ENCODE measurements at places on chromosomes 16 and 17.

- DNase-seq: no peak
These were observed 13.6 kb upstream of the PYY start for GRCh38 chr17:43967251-43967875.

DNA sequence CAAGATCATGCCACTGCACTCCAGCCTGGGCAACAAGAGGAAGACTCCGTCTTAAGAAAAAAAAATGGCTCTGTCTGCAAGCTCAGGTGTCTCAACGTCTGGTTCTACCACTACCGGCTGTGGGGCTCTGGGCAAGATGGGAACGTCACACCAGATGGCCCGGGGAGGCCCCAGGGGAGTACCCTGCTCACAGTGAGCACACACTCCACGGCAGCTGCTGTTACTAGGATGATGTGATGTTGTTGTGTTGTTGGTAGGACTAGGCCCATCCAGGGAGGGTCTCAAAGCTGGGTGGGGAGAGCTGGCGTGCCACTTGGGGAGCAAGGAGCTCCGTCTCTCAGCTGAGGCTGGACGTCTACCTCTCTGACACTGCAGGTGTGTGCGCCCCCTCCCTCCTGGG is 9.4 kb upstream of the NPTX1 start:
- no peak for DNase-seq

DNA sequence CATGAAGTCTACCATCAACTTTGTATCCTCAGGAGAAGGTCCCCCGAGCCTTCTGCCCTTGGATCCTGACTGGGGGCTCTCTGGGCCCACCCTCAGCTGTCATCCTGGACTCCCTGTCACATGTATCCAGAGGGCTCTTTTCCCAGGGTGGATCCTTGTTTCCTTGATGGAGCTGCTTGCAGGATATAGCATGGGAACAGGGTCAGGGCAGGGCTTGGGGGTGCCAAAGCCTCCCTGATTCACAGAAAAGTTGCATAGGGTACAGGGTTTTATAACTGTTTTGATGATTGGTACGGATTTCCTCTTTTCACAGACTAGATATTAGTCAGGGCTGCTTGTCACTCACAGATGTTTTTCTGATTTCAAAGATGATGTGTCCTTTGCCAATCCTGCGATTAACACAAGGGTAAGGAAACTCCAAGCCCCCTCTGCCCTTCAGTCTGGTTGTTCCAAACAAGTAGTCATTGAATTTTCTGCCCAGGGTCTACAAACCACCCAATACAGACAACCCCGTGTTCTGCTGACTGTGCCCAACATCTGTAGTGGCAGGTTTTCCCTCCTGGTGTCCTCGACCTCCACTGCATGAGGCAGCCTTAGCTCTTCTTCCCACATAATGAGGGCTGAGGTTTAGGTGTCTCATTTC is 20.6 kb upstream of the SLC35G3 start:
- no peak for DNase-seq

DNA sequence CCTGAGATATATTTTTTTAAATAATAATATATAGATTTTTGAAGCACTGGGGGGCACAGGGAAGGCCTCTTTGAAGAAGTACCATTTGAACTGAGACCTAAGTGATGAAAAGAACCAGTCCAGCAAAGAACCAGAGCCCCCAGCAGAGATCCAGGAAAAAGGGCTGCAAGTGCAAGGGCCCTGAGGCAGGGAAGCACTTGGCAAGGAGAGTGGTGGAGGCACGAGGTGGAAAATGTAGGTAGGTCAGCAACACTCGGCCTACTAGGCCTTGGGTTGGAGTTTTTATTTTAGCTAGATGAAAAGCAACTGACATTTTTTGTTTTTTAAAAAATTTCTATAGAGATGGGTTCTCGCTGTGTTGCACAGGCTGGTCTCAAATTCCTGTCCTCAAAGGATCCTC is 1.6 kb upstream of the CD19 start:
- no peak for DNase-seq

GRCh38 chr17:27956601-27957445 is 63.7 kb upstream of the LYRM9 start:
- no peak for DNase-seq

- DNase-seq: peak; percentile 22
These were observed 676 bp downstream of the CPD start for GRCh38 chr17:30379303-30379902.

DNA sequence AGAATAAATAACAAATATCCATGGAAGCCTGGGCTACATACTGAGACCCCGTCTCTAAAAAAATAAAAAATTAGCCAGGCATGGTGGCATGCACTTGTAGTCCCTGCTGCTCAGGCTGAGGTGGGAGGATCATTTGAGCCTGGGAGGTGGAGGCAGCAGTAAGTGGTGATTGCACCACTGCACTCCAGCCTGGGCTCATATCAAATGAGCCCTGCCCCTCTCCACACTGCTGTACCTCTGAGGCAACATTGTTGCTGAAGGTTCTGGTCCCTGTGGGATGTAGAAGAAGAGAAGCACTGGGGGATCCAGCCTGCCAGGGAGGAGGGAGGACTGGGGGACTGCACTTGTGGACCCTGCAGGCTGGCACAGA is 11.4 kb upstream of the ARHGAP23 start:
- DNase-seq: no peak

- DNase-seq: no peak
These were observed 154.3 kb downstream of the KATNIP start for GRCh38 chr16:27704252-27704651.

- peak; percentile 11 for DNase-seq
These were observed 180.7 kb upstream of the ZFHX3 start for GRCh38 chr16:73228649-73229048.

GRCh38 chr17:77326636-77327035 is 185.9 kb downstream of the SEC14L1 start:
- DNase-seq: no peak

DNA sequence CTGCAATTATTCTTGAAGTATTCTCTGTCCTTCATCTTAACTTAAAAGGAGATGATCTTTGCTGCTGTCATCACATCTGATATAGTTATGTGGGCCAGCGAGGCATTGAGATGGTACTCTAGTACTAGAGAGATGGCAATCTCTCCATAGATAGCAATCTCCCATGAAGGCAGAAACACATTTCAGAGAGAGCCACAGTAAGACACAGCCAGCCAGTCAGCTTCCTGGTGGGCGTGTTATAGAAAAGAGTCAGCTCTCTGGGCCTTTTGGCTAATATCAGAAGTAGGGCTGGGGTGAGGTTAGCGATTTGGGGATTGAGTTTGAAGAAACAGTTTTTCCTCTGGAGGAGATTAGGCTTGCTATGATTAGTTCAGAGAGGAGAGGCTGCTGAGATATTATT is 22.6 kb upstream of the EFCAB13 start:
- no peak for DNase-seq

DNA sequence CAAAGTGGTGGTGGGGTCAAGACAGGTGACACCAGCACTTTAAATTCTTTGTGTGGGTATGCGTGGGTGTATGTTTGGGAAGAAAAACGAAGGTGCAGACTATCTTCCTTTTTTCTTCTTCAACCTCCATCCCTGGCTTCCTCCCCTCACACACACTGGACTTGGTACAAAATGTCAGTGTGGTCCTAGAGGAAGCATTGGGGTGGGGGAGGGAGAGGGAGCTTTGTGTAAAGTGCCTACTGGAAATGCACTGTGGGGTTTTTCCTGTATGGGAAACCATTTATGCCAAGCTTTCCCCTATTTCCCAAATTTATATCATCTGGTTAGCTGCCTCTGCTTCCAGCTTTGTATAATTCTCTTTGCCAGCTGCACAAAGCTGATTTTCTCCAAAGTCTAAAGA is 44.4 kb downstream of the SLFN12L start:
- DNase-seq: no peak

GRCh38 chr17:76953946-76954345 is 85.7 kb downstream of the MGAT5B start:
- DNase-seq: no peak

- DNase-seq: peak; percentile 61
These were observed 12.3 kb downstream of the ADORA2B start for GRCh38 chr17:15957206-15957605.

DNA sequence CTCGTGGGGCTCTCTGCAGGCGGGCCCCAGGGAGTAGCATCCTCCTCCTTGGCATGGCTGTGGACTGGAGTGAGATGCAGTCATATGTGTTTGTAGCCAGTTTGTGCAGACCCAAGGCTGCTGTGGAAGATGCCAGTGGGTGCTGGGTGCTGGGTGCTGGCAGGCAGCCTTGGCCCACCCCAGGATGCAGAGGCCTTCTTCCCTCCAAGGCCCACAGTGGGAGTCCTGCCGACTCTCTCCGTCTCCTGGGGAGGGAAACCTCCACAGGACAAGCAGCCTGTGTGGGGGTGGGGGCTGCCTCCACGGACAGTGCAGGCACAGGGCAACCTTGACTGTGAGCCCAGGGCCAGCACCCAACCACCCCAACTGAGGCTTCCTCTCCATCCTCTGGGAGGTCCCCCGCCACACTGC is 13.8 kb upstream of the TMEM92 start:
- DNase-seq: no peak

Data from kidney tubule cell (primary cell).